Activated CD4-positive, alpha-beta T cell treated with anti-CD3 and anti-CD28 coated beads for 24 hours (primary cell): ENCODE measurements at places on chromosomes 5 and 9.

- DNase-seq: no peak
Observed at GRCh38 chr9:15157381-15157780, 149.6 kb downstream of the TTC39B start.

GRCh38 chr9:42396318-42396717, 212.9 kb downstream of the SPATA31A6 start:
- no peak for DNase-seq

GRCh38 chr5:77628840-77629508, 9.5 kb downstream of the OTP start:
- no peak for DNase-seq

- no peak for DNase-seq
Observed at GRCh38 chr9:127278372-127278771, 13.8 kb downstream of the GARNL3 start.

GRCh38 chr5:149387982-149388381, 8.9 kb upstream of the IL17B start:
- no peak for DNase-seq

DNA sequence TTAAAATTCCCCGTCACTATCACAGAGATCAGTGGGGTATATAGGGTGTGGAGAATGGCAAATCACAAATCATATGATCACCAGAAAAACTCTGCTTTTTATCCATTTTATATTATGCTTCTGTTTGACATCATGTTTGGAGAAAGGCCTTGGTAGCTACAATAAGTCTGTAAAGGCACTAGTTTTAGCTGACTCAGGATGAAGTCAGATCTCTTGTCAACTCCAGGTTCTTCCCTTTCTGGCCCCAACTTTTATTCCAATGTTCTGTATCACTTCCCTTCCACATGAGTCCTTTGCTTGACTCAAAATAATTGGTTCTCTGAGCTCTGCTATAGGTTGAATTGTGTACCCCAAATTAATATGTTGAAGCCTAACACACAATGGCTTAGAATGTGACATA, 484.9 kb downstream of the PTPRD start:
- DNase-seq: no peak

DNA sequence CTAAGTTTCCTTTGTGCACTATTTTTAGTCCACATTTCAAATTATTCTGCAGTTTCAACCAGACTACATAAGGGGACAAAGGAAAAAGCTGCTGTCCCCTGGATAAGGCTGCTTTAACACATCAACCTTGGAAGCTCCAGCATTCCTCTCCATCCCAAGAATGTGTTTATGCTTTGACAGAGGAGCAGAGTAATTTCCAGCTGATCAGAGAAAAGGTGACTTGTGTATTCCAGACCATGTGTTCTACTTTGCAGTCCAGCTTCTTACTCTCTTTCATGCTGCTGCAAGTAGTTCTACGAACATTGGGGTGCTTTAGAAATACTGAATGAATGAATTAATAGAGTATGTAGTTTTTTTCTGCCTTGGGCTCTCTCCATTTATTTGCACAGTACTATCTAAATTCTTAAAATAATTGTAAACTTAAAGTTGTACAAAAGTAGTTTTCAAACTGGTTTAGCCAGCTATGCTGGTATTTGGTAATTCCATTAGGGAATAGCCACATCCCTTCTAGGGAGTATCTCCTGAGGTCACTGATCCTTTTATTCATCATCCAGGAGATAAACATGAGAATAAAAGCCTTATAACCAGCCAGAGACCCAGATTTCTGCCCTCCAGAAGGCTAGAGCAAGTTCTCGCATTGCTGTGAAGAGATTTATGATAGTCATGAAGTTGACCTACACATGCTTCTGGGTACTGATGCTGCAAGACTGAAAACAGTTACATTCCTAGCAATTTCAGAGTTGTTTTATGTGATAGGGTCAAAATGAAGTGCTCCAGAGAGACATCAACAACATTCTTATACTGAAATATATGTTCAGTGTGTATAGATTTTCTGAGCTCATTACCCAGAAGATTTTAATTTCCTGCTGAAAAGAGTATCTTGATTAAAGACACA, 215.2 kb downstream of the COMMD10 start:
- DNase-seq: no peak

- no peak for DNase-seq
Observed at GRCh38 chr9:97526895-97527575, 25.6 kb downstream of the TMOD1 start.

DNA sequence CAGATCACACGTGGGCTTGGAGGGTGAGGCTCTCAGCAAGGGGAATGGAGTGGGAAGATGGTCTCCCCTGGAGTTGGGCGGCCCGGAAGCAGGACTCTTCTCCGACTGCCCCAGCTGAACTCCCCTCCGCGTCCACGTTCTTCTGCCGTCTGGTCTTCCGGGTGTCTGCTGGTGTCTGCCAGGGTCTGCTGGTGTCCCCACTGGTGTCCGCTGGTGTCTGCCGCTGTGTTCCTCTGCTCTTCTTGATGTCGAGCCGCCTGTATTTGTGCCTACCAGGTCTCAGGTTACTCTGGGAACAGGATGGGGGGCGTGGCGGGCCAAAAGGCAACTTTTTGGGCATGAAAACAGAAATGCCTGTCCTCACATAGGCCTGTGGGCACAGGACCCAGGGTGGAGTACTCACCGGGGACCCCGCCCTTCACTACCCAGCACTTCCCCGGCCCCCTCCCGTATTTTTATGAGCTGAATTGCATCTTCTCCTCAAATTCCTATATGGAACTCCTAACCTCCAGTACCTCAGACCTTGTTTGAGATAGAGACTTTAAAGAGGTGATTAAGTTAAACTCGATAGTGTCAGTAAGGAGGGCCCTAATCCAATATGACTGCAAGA, 675.4 kb downstream of the SEMA5A start:
- DNase-seq: no peak

GRCh38 chr9:92969516-92970466, 22.5 kb downstream of the FGD3 start:
- DNase-seq: no peak

DNA sequence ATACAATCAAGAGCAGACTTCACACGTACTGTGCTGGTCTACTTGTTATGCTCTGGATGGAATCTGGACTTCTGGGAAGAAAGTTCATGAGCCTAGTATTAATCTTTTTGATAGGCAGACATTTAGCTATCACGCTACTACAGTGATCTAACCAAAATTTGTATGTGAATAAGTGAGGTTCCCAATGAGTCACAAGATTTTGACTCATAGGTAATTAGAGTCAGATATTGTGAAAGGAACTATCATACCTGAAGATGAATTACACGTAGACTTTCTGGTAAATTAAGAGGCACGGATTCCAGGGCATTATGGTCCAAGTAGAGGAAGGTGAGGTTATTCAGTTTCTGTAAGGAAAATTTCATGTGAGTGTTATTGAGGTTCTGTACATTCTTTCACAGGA, 18.4 kb downstream of the OGN start:
- DNase-seq: no peak

- no peak for DNase-seq
Observed at GRCh38 chr9:120403543-120403856, 176.5 kb downstream of the CDK5RAP2 start.

- DNase-seq: no peak
Observed at GRCh38 chr9:133112663-133113026, 8.4 kb downstream of the RALGDS start.

GRCh38 chr5:9173281-9174048, 372.4 kb downstream of the SEMA5A start:
- no peak for DNase-seq

DNA sequence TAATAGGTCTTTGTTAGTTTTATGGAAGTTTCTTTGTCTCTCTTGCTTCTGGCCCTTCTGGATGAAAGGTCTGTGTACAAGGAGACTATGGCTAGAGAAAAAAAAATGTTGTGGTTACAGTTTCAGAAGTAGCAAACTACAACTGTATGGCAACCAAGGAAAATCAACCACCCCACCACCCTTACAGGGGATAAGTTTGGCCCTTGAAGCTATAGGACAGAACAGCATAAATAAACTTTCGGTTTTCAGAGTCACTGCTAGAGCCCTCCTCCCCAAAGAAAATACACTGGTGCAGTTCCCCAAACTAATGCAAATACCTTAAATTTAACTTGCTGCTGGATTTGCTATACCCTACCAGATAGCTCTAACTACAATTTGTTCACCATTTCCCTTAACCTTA, 1216.7 kb downstream of the EFNA5 start:
- no peak for DNase-seq

GRCh38 chr9:69885474-69885929, 64.9 kb downstream of the CFAP95 start:
- DNase-seq: no peak

- no peak for DNase-seq
Observed at GRCh38 chr5:58818465-58818864, 235.6 kb downstream of the RAB3C start.

- DNase-seq: no peak
Observed at GRCh38 chr9:78685471-78685870, 388.5 kb downstream of the PSAT1 start.

DNA sequence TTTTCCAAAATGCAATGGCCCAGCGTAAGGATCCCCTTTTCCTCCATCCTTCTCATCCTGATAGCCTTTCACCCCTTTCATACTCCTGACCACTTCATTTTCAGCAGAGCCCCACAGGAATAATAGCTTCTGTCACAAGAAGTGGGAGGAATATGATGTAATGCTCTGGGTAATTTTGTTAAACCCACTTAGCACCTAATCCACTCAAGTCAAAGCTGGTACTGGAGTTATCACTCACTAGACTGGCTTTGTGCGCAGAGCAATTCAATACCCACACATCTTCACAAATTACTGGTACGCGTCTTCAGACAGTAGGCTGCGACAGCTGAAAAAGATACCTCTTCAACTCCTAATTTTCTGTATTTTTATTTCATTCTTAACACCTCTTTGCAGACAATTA, 2232.8 kb upstream of the WWC1 start:
- DNase-seq: no peak

GRCh38 chr9:32863291-32863690, 80.0 kb downstream of the TMEM215 start:
- DNase-seq: no peak

DNA sequence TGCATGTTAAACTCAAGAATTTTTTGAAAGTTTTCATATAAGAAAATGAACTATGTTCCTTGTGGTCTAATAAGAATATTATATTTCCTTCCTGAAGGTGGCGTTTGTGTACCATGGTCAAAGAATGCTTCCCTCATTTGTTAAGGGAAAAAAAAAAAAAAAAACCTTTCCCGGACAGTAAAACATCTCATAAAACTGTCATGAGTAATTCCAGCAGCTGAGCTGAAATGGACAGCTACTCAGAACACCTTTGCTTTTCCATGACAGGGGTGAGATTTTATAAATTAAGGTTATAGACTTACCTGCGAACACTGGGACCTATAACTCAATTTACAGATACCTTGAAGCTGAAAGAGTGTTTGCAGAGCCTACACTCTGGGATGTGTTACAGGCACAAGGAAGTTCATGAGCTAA, 113.2 kb upstream of the RANBP3L start:
- no peak for DNase-seq

DNA sequence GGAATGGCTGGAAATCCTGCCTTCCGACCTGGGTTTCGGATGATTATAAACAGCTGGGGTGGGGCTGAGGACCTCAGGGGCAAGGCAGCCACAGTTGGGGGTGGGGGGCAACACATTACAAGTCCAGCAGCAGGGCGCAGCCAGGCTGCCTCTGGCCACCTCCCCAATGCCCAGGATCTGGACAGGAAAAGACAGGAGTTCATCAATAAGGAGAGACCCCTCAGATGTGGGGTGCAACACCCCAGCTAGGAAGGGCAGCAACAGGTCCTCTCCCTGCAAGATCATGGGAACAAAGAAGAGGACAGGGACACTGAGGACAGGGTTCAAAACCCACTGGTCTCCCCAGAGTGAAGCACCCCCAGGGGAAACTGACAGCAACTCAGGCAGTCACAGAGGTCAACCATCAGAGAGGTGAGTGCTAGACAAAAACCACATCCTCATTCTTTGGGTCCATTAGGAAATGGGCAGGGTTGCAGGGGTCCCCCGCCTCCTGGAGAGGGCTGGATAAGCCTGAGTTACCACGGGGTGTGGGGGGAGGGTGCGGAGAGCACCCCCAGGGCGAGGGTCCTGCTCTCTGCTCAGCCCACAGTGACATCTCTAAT, 33.5 kb downstream of the SEMA4D start:
- no peak for DNase-seq

DNA sequence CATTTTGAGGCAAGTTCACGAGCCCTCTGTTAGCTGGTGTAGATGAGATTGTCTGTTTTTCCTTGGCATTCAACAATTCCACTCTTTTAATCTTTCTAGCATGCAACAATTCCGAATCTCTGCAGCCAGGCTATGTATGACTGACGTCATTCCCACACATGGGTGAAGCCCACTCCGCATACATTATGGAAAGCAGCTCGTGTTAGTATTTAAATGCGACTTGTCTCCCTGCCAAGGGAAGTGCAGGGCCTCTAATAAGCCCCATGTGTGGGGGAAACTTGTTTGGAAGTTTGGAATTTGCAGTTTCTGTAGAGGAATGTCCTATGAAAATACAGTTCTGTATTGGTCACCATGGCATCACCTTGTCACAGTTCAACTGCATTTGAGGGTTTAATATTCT, 146.0 kb upstream of the FBXL7 start:
- DNase-seq: no peak

- DNase-seq: no peak
Observed at GRCh38 chr9:127565231-127565630, 46.8 kb upstream of the STXBP1 start.

DNA sequence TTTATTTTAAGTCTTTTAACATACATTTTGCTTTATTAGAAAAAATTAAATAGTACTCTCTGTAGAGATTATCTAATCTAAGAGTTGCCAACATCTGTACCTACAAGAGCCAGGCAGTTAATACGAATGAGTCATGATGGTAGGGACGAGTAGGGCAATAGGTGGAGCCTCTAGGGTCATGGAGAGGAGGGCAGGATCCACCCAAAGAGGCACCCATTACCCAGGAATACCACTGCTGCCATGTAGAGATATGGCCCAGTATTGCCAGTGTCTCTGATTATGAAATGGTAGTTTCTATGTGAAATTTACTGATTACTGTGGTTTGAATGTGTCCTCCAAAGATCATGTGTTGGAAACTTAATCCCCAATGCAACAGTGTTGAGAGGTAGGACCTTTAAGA, 170.4 kb downstream of the PIK3R1 start:
- DNase-seq: no peak

- no peak for DNase-seq
Observed at GRCh38 chr9:72680593-72681282, 159.3 kb downstream of the TMC1 start.

GRCh38 chr9:127311239-127311741, 46.7 kb downstream of the GARNL3 start:
- peak; percentile 35 for DNase-seq

GRCh38 chr5:150502106-150502505, 5.8 kb upstream of the NDST1 start:
- no peak for DNase-seq

GRCh38 chr5:35212122-35212982, 17.9 kb downstream of the PRLR start:
- DNase-seq: no peak

- DNase-seq: no peak
Observed at GRCh38 chr5:74476819-74477453, 163.6 kb downstream of the ENC1 start.
